ENCODE measurements at places on chromosomes 2 and 18. TPM values are rescaled to one million over a fixed set of nuclear protein-coding genes. Genes with fewer than 3 reads are reported as not detected.

DNA sequence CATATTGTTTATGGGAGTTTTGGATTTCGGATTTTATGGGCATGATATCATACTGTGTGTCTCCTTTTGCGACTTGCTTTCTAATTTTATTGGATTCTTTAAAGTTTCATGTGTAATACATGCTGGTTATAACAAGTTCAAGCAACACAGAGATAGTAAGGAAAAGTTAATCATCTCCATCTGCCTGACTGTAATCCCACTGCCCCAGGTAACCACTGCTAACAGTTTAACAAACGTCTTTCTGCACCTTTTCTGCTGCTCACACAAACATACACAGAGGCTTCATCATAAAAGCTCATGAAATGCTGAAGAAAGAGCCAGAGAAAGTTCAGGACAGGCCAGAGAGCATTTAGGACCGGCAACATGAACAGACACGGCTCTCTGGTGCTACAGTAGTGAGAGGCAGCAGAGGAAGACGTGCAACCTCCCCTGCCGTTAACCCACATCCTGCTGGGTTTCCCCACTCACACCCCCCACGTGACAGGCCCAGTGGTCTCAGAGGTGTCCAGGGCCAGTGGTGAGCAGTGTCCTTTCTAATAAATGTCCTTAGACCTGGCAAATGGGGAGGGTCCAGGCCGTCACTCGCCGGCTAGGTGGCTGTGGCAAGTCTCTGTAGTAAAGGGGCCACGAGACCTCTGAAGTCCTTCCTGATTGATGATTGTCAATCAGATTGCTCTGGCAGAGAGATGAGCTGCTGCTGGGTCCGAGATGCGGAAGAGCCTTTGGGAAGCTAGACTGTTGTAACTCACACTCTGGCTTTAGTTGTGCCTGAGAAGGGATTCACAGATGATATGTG lies 43.0 kb upstream of the SLC1A4 start:
- H3K4me3 ChIP-seq = peak overlapping the region; percentile 78
- peak overlapping the region; percentile 93 for H3K27ac ChIP-seq
- peak; percentile 61 for DNase-seq
- H3K36me3 ChIP-seq = peaks cover 3% of the 10 kb centered on the region
- H3K27me3 ChIP-seq = no peaks in the 10 kb centered on the region

- H3K4me1 ChIP-seq = peaks cover 51% of the 10 kb centered on the region
- no peak for DNase-seq
- no peaks in the 10 kb centered on the region for H3K27me3 ChIP-seq
- no peak overlapping the region for H3K4me3 ChIP-seq
- peak overlapping the region; percentile 24 for H3K27ac ChIP-seq
These were observed 12.7 kb downstream of the CCNYL1 start for GRCh38 chr2:207724113-207724512.

DNA sequence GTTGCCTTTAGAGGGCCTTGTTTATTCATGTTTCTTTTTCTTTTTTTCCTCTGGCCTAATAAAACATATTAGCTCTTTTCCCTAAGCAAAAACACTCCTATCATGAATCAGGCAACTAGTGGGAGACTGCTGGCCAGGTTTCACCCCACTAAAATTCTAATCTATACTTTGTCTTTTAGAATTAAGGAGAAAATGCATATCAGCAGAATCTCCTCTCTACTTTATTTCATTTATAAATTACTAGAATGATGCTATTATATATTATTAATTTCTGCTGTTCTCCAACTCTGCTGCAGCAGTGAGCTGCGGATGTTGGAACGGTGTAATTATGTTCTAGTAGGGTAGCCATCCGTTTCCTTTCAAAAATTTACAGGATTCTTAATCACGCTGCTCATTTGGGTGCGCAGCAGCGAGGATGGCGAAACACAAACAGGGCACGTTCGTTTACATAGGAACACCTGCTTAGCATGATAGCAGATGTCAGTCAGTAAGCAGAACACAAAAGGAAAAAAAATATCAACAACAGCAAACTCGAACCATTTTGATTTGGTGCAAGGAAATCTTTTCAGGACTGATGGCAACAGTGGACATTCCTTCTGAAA lies 30.5 kb downstream of the ZEB2 start:
- peaks cover 64% of the 10 kb centered on the region for H3K4me1 ChIP-seq
- H3K27ac ChIP-seq = no peak overlapping the region
- DNase-seq = no peak
- peaks cover 59% of the 10 kb centered on the region for H3K36me3 ChIP-seq
- no peak overlapping the region for H3K4me3 ChIP-seq

DNA sequence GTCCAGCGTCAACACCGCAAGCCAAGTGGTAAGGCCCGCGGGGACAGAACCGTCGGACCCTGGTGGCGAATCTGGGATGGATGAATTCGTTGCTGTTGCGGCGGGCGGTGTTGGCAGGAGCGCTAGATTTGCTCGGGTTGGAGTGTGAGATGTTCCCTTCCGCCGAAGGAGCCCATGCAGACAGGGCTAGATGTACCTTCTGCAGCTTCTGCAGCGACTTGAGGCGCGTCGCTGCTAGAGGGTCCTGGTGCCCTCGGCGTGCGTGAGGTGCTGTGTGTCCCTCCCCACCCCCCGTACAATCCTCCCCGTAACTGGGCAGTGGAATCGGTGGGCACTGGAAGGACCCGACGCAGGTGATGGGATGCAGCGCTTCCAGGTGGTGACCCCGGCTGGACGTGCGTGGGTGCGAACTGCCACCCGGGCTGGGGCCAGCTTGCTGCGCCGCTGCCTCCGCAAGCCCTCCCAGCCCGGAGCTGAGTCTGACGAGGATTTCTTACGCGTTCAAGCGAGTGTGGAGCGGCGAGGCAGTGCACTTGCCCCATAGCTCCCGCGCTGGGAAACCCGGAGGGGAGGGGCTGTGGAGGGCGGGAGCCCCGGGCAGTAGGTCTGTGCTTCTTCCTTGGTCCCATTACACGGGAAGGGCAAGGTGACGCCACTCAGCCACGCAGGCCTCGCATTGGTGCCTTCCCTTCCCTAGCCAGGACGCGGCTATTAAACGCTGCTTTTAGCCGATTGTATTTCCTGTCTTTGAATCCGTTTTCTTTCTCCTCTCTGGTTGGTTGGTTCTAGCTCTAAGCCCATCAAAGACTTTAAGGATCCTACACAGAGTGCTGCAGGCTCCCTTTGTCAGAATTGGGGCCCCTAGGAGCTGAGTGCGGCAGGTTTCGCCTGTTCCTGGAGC lies 34.2 kb downstream of the CHRNA1 start:
- H3K4me3 ChIP-seq = peak overlapping the region; percentile 80
- H3K27me3 ChIP-seq = peaks cover 47% of the 10 kb centered on the region

GRCh38 chr18:28063271-28063761 lies 113.6 kb downstream of the CDH2 start:
- no peaks in the 10 kb centered on the region for H3K4me1 ChIP-seq
- no peak overlapping the region for H3K4me3 ChIP-seq
- DNase-seq = no peak
- no peaks in the 10 kb centered on the region for H3K36me3 ChIP-seq

- H3K4me3 ChIP-seq = no peak overlapping the region
- H3K36me3 ChIP-seq = no peaks in the 10 kb centered on the region
- peaks cover 18% of the 10 kb centered on the region for H3K27me3 ChIP-seq
- H3K4me1 ChIP-seq = peaks cover 8% of the 10 kb centered on the region
- H3K27ac ChIP-seq = no peak overlapping the region
These were observed 12.3 kb upstream of the TEX51 start for GRCh38 chr2:126886211-126886915.

- H3K36me3 ChIP-seq = peaks cover 43% of the 10 kb centered on the region
- DNase-seq = no peak
- H3K4me3 ChIP-seq = no peak overlapping the region
- no peak overlapping the region for H3K27ac ChIP-seq
- no peaks in the 10 kb centered on the region for H3K27me3 ChIP-seq
These were observed 95.0 kb downstream of the MBP start for GRCh38 chr18:77037567-77037966.

- no peak overlapping the region for H3K27ac ChIP-seq
- no peaks in the 10 kb centered on the region for H3K27me3 ChIP-seq
- no peak for DNase-seq
- H3K36me3 ChIP-seq = no peaks in the 10 kb centered on the region
These were observed 150.0 kb upstream of the COL3A1 start for GRCh38 chr2:188824125-188824524.

DNA sequence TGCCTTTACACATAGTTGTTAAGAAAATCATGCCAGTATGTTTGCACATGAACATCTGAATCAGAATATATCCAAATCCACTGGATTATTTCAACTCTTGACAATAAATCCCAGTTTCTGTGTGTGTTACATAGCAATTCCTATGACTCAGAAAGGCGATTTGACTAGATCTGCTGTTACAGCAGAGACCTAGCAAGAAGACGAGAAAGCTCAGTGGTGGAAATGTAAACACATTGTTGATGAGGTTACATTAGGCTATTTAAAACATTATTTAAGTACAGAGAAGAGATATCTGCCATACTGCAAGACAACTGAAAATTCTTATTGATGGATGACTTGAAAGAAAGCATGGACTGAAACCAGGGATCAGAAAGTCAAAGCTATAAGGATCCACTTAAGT lies 73.0 kb upstream of the SMIM21 start:
- no peaks in the 10 kb centered on the region for H3K36me3 ChIP-seq
- no peak overlapping the region for H3K27ac ChIP-seq
- peaks cover 21% of the 10 kb centered on the region for H3K27me3 ChIP-seq

The ARHGAP28 gene
- total RNA-seq = not detected

The SLC9A2 gene
- total RNA-seq = not detected

The TMEM169 gene
- total RNA-seq = 0.40 TPM

The ALLC gene
- total RNA-seq = not detected

The DSG3 gene
- not detected for total RNA-seq

The NEB gene
- 1.2 TPM for total RNA-seq

The NTSR2 gene
- total RNA-seq = not detected

The RNF152 gene
- 0.02 TPM for total RNA-seq

Measured in activated B cell treated with CpG ODN at 0.5 μM for 24 hours (primary cell).